T-helper 9 cell (primary cell): ENCODE measurements at places on chromosomes 5 and 9.

GRCh38 chr5:13640270-13640669 lies 304.2 kb downstream of the DNAH5 start:
- no peak for DNase-seq

DNA sequence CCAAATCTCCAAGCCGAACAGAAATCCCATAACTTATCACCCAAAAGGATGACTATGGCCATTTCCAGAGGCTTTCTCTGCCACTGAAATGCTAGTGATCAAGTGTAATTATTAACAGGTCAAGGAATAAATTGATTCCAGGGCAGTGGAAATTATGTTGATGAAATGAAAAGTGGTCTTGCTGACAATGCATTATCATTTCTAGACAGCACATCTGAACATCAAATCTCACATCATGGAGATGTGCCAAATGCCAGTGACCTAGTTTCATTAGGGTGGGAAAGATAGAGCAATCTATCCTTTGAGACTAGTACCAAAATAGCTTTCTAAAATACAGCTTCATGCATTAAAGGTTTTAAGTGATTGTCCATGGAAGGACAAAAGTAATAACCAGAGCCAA lies 86.1 kb downstream of the AUH start:
- no peak for DNase-seq

GRCh38 chr5:158640593-158640980 lies 459.1 kb downstream of the EBF1 start:
- DNase-seq = no peak

DNA sequence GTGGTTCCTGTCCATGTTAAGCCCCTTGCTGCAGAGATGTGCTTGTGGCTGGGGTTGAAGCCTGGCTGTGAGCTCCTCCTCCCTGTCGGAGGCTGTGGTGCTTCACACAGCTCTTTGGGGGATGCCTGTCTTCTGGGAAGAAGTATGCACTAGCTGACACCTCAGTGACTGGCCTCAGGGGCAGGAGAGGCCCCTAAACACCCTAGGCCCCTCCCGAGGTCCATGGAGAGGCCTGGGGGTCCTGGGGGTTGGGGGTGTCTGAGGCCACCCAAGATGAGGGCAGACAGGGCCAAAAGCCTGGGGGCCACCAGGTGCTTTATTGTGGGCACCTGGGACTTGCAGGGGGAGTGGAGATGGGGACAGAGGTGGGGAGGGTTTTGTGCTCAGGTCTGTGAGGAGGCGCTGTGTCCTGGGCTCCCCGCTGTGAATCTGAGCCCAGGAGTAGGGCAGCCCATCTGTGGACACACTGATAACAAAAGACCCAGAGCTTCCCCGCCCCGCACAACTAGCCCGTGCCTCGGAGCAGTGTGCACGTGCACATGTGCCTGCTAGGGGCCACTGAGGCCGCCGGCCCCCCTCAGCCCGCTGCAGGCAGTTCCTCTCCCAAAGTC lies 92.0 kb downstream of the PHF2 start:
- DNase-seq = no peak

DNA sequence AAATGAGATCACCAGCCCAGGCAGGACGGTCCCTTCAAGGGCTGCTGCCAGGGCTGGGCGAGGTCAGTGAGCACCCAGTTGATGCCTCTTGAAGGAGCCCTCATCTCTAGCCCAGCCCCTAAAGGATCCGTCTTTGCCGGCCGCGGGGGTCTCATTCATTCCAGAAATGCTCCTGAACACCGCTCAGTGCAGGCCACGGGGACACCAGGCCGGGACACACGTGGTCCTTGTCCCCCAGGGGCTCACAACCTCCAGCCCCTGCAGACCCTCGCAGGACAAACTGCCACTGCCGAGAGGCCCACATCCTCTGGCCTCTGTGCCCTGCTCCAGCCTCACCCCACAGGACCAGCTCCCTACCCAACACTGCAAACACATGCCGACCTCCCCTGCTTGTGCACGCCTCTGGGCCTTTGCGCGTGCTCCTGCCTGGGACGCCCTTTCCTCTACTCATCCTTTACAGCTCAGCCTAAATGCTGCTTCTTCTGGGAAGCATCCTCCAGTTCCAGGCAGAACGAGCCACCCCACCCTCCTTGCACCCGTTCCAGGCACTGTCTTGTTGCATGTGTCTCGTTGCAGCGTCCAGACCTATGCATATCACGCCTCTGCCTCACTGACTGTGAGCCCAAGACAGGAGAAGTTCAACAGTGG lies 10.3 kb upstream of the LAMC3 start:
- DNase-seq = no peak

- DNase-seq = peak; percentile 32
Observed at GRCh38 chr9:83708515-83709158, 879 bp upstream of the UBQLN1 start.

DNA sequence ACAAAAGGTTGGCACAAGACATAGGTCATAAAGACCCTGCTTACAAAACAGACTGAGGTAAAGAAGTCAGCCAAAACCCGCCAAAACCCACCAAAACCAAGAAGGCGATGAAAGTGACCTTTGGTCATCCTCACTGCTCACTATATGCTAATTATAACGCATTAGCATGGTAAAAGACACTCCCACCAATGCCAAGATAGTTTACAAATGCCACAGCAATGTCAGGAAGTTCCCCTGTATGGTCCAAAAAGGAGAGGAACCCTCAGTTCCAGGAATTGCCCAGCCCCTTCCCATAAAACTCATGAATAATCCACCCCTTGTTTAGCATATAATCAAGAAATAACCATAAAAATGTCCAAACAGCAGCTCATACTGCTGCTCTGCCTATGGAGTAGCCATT lies 27.7 kb downstream of the MLLT3 start:
- DNase-seq = no peak

GRCh38 chr5:54323495-54323894 lies 13.1 kb upstream of the ARL15 start:
- no peak for DNase-seq

DNA sequence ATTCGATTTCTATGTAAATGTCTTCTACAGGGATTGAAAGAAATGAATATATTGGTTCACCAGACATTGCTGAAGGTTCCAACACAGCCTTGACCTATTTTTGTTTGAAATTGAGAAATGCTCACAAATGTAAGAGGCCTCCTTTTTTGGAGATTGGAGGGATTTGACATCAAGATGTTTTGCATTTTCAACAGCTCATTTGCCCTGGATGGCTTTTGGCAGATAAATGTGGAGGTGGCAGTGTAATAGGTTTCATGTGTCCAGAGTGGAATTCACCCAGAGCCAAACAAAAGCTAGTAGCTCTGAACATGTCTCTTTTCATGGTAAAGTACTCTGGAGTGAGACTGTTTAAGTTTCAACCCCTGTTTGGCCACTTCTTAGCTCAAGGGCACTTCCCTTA lies 77.3 kb downstream of the PALM2AKAP2 start:
- DNase-seq = no peak

DNA sequence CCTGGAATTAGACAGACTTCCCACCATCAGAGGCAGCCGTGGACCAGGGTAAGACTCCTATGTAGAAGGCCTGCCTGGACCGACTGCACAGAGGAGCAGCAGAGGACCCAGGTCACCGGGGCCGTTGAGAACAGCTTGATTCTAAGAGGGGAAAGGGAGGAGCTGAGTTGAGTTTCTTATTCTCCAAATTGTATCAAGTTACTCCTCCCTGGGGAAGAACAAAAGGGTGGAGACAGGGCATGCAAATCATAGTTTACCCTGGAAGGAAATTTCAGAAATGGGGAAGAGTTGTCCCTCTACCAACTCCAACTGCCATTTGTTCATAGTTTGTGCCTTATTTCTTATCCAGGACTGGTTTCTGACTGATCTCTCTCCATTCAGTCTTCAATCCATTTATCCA lies 20.9 kb upstream of the SLC31A2 start:
- no peak for DNase-seq

DNA sequence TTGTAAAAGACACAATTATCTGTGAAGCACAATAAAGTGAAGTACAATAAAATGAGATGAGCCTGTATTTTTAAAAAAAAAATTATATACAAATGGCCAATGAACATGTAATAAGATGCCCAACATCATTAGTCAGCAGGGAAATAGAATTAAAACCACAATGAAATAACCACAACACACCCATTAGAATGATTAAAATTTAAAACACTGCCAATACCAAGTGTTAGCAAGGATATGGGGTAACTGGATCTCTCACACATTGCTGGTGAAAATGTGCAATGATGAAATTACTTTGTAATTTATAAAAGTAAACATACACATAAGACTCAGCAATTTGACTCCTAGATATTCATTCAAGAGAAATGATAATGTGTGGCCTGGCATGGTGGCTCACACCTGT lies 62.8 kb downstream of the SHOC1 start:
- DNase-seq = no peak

- no peak for DNase-seq
Observed at GRCh38 chr9:5608298-5609225, 20.3 kb upstream of the RIC1 start.

DNA sequence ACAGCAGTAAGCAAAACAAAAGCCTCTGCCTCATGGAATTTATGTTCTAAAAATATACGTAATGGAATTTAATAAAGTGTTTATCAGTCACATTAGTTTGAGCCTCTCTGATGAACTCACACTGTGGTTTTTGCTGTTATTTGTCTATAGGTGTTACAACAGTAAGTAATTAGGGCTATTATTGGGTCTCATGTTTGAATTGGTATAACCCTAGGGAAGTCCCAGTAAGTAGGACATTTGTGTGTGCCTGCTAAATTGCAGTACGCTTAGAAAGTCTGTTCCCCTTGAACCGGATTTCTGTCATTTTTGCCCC lies 197.6 kb downstream of the NR3C1 start:
- DNase-seq = no peak

GRCh38 chr9:69295872-69296552 lies 29.0 kb upstream of the ENTREP1 start:
- DNase-seq = no peak

- no peak for DNase-seq
Observed at GRCh38 chr5:151005187-151005949, 15.0 kb upstream of the GPX3 start.

DNA sequence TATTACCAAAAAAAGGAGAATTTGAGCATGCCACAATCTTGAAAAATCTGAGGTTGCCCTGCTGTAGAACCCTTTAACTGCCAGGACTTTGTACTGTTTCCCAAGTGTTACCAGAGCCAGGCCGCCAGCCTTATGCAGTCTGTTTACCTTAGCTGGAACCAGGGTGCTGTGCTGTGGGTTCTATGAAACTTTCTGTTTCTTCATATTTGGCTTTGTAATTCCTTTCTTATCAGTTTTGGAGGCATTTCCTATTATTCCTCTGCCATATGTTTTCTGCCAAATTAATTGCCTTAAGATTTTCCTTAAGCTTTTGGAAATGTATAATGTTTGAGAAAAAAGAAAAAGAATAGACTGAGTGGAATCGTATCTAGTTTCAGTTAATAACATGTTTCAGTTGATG lies 2.1 kb downstream of the S1PR3 start:
- no peak for DNase-seq

GRCh38 chr5:28954074-28954473 lies 1915.7 kb upstream of the CDH9 start:
- no peak for DNase-seq

DNA sequence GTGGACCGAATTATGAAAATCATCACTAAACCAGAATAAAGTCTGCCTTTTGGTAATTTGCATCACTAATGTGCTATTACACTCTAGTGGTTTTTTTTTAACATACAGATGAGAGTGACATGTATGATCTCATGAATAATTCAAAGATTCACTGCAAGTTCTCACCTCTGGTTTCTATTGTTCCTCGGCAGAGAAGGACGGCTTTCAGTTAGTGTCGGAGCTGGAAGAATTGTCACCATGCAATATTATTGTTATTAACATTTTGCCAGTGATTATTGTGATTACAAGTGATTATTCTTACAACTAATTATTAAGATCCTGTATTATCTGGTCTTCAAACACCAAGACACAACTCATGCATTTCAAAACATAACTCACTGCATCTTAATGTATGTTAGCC lies 366.6 kb upstream of the RPS23 start:
- no peak for DNase-seq

DNA sequence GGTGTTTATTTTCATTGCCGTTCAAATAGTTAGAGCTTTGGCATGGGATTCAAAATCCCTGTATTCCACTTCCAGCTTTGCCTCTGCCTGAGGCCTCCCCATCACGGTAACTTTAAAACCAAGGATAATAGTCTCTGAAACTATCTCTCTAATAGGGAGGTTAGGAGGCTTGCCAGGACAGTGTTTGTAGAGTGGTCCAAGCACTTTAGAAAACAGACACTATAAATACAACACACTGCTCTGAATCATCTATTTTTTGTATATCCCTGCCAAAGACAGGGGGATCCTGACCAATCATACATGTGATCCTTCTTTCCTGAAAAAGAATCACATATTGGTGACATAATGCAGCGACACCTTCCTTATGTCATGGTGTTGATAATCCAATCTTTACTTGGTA lies 326.8 kb downstream of the BNC2 start:
- DNase-seq = no peak

GRCh38 chr9:8101607-8102006 lies 302.0 kb upstream of the DMAC1 start:
- DNase-seq = no peak

DNA sequence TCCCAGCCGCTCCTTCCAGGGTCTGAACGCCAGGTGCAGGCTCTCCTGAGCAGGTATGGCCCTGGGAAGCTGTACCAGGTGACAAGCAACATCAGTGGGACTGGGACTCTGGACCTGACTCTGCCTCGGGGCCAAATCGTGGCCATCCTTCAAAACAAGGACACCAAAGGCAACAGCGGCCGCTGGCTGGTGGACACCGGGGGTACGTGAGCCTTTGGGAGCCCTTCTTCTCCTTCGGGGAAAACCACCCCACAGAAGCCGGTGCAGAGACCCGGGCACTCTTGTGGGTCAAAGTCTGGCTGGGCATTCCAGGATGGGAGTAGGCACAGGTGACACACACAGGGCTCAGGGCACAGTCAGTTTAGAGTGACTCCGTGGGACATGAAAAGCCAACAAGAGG lies 45.8 kb downstream of the ARHGEF37 start:
- no peak for DNase-seq

GRCh38 chr5:166781737-166782136 lies 1509.7 kb upstream of the WWC1 start:
- no peak for DNase-seq

- no peak for DNase-seq
Observed at GRCh38 chr9:84556556-84556955, 113.0 kb upstream of the NTRK2 start.

DNA sequence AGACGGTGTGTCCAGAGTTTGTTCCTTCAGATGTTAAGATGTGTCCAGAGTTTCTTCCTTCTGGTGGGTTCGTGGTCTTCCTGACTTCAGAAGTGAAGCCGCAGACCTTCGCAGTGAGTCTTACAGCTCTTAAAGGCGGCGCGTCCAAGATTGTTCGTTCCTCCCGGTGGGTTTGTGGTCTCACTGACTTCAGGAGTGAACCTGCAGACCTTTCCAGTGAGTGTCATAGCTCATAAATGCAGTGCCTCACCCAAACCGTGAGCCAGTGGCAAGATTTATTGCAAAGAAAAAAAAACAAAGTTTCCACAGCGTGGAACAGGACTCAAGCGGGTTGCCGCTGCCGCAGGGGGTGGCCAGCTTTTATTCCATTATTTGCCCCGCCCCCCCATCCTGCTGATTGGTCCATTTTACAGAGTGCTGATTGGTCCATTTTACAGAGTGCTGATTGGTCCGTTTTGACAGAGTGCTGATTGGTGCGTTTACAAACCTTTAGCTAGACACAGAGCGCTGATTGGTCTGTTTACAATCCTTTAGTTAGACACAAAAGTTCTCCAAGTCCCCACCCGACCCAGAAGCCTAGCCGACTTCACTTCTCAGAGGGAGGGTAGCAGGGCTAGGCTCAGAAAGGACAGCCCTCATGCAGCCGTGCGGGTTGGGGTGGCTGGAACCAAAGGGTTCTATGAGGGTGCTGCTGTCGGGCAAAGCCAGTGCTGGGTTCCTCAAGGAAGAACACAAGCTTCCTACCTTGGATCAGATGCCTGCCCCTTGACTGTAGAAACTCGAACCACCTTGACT lies 9.1 kb upstream of the RNF130 start:
- peak; percentile 10 for DNase-seq
